ENCODE measurements at places on chromosomes 13 and 19. TPM values are rescaled to one million over a fixed set of nuclear protein-coding genes. Genes with fewer than 3 reads are reported as not detected.

DNA sequence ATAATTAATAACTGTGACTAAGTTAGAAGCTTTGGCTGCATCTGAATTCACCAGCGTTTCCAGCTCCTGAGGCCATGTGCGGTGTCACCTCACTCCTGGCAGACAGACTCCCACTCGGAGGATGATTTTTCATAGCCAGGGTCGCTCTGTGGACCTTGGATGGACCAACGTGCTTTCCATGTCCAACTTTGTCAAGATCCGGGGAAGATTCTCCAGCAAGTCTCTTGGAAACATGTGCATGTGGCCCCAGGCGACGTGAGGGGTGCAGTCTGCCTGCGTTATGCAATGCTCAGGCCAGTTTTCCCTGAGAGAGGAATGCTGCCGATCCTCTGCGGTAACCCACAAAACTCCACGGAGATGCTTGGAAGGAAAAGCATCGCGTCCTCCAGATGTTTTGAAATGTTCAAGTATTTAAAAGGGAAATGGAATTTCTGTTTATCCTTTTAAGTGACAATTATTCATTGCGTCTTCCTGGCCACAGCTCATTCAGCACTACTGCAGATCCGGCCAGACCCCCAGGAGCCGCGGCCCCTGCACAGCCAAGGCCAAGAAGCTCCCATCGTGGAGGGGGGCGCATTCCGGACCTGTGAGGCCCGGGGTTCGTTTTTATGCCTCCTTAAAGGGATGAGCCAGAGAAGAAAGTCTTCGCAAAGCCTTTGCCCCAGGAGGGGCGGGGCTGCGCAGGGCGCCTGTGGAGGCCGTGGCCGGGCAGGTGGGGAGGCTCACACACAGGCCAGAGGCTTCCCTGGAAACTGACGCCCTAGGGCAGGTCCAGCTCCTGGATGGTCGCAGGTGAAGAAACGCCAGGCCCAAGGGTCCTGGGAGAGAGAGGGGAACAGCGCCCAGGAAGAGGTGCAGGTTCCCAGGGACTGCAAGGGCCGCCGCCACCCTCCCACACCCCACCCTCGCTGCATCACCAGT is 46.0 kb downstream of the C13orf46 start:
- H3K4me3 ChIP-seq: no peak overlapping the region
- no peaks in the 10 kb centered on the region for H3K27me3 ChIP-seq
- no peaks in the 10 kb centered on the region for H3K36me3 ChIP-seq
- no peak for DNase-seq

DNA sequence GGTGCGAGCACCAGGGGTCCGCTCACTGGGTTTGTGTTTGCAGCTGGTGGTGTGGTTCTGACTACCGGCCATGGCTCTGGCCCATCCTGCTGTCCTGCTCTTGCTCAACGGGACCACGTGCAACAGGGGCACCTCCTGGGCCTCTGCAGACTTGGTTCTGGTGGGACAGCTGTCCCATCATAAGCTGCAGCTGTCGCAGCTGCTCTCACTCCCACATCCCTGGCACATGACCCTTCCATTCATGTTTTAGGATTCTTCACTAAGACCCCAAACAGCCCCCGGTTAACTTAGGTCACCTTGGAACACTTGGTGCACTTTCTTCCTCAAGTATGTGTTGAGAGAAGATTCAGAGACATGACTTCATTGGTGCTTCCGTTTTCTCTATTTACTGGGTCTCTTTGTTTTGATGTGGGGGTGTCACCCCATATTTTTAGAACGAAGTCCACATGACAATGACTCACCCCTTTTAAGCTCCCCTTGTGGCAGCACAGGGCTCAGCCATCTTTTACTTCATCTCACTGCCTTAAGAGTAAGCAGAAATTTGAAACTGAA is 68.4 kb upstream of the ARHGEF7 start:
- H3K4me1 ChIP-seq: no peaks in the 10 kb centered on the region
- H3K27me3 ChIP-seq: no peaks in the 10 kb centered on the region
- H3K36me3 ChIP-seq: no peaks in the 10 kb centered on the region
- H3K27ac ChIP-seq: no peak overlapping the region

- no peaks in the 10 kb centered on the region for H3K4me1 ChIP-seq
- H3K27ac ChIP-seq: no peak within 1 kb of the TSS
- no peaks in the 10 kb centered on the region for H3K36me3 ChIP-seq
- no peak within 1 kb of the TSS for H3K4me3 ChIP-seq
Measured at GRCh38 chr19:11239377-11240000, at the start of gene ANGPTL8. Gene ANGPTL8 (plus strand): TSS chr19:11239619. CDS start chr19:11239638, 19 bp downstream.

GRCh38 chr19:45049073-45049736 is 10.4 kb downstream of the CLASRP start:
- DNase-seq: no peak
- no peak overlapping the region for H3K27ac ChIP-seq
- no peak overlapping the region for H3K4me3 ChIP-seq

PRTN3 gene
- polyA plus RNA-seq: 15.4 TPM

ZNF701 gene
- 17.7 TPM for polyA plus RNA-seq

TNPO2 gene
- 28.3 TPM for polyA plus RNA-seq
